ENCODE measurements at places on chromosomes 3 and 15. TPM values are rescaled to one million over a fixed set of nuclear protein-coding genes. Genes with fewer than 3 reads are reported as not detected.
A peak's percentile ranks its signal among the peaks of the same experiment; 100 is the strongest.

The KIF15 gene
- polyA plus RNA-seq, result 0.26 TPM

The SEMA3G gene
- polyA plus RNA-seq, result 19.6 TPM

The ZIC1 gene
- polyA plus RNA-seq, result not detected

The CA12 gene
- polyA plus RNA-seq, result 1.5 TPM

The IL20RB gene
- polyA plus RNA-seq, result 0.42 TPM

The CTXN2 gene
- not detected for polyA plus RNA-seq

The EPHB1 gene
- polyA plus RNA-seq, result 0.49 TPM

The KCNMB3 gene
- polyA plus RNA-seq, result 1.3 TPM

The GRAMD1C gene
- 0.49 TPM for polyA plus RNA-seq

- H3K4me3 ChIP-seq, result peak overlapping the region; percentile 79
- H3K27ac ChIP-seq, result peak overlapping the region; percentile 89
- peaks cover 20% of the 10 kb centered on the region for H3K4me1 ChIP-seq
- no peaks in the 10 kb centered on the region for H3K27me3 ChIP-seq
- no peaks in the 10 kb centered on the region for H3K36me3 ChIP-seq
Observed at GRCh38 chr3:47163169-47164006, 525 bp downstream of the SETD2 start.

DNA sequence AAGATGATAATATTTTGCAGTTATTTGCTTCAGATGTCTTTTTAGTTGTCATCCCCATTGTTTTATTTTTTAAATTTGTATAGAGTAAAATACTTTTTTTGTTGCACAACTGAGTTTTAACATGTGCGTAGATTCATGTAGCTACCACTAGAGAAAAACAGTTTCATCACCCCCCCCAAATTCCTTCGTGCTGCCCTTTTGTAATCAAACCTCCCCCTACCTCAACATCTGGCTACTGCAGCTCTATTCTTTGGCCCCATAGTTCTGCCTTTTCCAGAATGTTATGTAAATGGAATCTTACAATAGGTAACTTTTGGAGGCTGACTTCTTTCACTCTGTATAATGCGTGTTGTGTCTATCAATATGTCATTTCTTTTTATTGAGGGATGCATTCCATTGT lies 232.0 kb upstream of the RASGRP1 start:
- H3K27ac ChIP-seq, result no peak overlapping the region
- H3K27me3 ChIP-seq, result no peaks in the 10 kb centered on the region
- no peak overlapping the region for H3K4me3 ChIP-seq
- no peaks in the 10 kb centered on the region for H3K36me3 ChIP-seq
- no peaks in the 10 kb centered on the region for H3K4me1 ChIP-seq

GRCh38 chr3:59326246-59327024 lies 276.6 kb upstream of the CFAP20DC start:
- no peak for DNase-seq
- no peak overlapping the region for H3K4me3 ChIP-seq
- no peaks in the 10 kb centered on the region for H3K4me1 ChIP-seq

DNA sequence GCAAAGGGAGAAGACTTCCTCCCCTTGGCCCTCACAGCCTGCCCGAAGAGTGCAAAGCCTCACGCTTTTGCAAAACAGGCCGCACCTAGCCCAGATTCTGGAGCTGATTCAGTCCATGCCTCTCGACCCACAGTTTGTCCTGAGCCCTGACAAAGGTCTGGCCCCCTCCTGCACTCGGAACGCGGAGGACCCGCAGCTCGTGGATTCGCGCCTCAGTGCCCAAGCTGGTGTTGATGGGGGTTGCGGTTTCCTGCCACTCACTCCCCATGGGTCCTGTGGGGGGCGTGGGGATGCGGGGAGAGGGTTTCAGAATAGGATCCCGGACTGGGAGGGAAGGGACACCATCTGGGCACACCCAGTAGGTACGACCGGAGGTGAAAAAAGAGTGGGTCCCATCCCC lies 594 bp upstream of the CRABP1 start:
- H3K4me3 ChIP-seq, result no peak overlapping the region
- no peaks in the 10 kb centered on the region for H3K36me3 ChIP-seq
- DNase-seq, result no peak
- peaks cover 7% of the 10 kb centered on the region for H3K4me1 ChIP-seq
- H3K27me3 ChIP-seq, result peaks cover 40% of the 10 kb centered on the region
- H3K27ac ChIP-seq, result no peak overlapping the region

GRCh38 chr3:37183375-37183831 lies 9.0 kb upstream of the LRRFIP2 start:
- peak overlapping the region; percentile 50 for H3K27ac ChIP-seq
- H3K27me3 ChIP-seq, result no peaks in the 10 kb centered on the region
- peaks cover 28% of the 10 kb centered on the region for H3K4me1 ChIP-seq
- no peaks in the 10 kb centered on the region for H3K36me3 ChIP-seq

DNA sequence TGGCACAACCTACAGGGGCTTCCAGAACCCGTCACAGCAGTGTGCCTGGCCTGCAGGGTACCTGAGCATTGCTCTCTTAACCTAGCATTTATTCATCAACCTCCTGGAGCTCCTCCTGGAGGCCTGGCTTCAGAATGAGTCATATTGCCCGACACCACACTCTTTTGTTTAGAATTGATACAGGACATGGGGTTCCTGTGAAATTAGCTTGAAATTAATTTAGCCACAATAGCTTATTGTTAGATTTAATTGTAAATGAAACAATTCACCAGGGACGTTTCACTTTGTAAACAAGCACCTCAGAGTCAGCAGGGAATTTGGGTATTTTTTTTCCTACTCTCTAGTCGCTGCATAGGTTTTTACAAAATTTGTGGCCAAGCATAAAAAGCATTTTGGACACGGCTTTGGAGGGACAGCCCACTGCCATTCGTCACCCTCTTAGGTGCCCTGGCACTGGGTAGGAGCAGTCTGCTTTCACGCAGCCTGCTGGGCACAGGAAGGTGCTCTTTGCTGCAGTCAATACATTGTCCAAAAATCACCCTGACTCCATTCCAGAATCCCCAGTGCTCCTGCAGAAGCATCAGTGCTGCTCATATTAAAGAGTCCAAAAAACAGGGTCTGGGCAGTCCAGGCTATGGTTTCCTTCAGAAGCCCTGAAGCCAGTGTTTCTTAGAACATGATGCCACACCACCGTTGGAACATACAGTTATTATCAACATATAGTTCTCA lies 60.8 kb upstream of the MEF2A start:
- no peak overlapping the region for H3K4me3 ChIP-seq
- peaks cover 57% of the 10 kb centered on the region for H3K4me1 ChIP-seq
- DNase-seq, result no peak
- H3K36me3 ChIP-seq, result no peaks in the 10 kb centered on the region

DNA sequence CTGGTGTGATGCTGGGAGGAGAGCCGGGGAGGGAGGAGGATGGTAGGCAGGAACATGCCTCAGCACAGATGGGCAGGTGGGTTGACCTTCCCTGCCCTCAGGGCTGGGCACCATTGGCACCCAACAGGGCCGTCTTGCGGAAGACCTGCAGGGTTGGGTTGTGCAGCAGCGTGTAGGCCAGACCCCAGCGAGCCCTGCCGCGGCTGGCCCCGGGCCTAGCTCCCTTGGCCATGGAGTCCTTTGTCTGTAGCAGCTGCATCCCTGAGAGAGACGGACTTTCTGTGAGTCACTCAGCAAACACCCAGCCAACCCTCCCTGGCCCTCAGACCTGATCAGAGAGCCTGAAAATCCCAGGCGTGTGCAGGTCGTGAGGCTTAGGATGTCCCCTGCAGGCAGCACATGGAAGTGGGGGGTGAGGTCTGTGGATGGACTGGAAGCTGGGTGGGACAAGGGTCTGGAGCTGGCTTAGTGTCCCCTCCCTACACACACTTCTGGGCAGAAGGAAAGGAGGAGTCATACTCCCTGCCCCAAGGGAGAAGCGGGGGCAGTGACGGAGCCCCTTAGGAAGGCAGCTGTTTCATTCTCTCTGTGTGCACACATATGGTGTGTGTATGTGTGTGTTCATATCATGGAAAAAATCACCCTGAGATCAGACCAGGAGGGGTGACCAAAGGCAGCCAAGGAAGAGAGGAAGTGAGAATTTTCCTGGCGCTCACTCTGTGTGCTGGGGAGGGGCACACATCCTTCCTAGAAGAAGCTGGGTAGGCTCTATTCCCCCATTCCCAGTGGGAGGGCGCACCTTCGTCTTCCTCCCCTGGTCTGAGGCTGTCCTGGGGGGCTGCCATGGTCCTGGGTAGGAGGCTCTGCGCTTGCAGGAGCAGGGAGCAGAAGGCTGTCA lies 6.7 kb downstream of the ISLR start:
- peaks cover 5% of the 10 kb centered on the region for H3K36me3 ChIP-seq
- no peak overlapping the region for H3K4me3 ChIP-seq
- peaks cover 51% of the 10 kb centered on the region for H3K4me1 ChIP-seq
- no peaks in the 10 kb centered on the region for H3K27me3 ChIP-seq

DNA sequence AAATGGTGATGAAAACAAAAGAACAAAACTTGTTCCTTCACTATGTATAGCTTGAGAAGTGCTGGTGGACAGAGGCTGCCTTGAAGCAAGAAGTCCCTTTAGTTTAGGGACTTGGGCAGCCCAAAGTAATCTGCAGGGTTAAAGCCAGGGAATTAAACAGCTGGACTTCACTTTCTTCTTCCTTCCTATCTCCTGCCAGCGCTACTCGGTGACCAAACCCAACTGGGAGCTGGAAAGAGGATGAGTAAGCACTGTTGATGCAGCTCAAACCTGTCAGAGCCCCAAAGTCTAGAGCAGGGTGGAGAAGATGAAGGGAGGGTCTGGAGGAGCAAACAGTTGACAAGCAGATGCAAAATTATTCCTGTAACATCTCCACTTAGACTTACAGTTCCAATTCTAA lies 73.1 kb upstream of the FBN1 start:
- H3K4me3 ChIP-seq, result no peak overlapping the region
- no peaks in the 10 kb centered on the region for H3K27me3 ChIP-seq

DNA sequence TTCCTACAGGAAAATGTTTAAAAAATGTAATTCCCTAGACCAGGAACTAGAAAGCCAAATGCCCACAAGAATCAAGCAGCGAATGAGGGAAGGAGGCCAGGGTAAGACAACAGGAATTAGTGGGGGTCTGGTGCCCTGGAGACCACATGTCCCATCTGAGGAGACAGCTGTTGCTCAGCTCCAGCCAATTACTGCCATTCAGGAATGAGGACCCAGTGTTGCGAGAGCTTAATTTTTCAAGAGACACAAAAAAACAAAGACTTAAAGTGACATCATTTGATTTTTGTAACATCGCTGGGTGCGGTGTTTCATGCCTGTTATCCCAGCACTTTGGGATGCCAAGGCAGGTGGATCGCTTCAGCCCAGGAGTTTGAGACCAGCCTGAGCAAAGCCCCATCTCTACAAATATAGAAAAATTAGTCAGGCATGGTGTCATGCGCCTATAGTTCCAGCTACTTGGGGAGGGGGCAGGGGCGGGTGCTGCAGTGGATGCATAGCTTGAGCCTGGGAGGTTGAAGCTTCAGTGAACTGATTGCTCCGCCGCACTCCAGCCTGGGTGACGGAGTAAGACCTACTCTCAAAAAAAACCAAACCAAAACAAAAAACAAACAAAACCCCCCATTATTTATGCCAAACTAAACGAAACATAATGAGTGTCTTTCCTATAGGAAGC lies 52.8 kb upstream of the LRIG1 start:
- no peaks in the 10 kb centered on the region for H3K4me1 ChIP-seq
- no peak overlapping the region for H3K4me3 ChIP-seq

- no peak for DNase-seq
- H3K27me3 ChIP-seq, result no peaks in the 10 kb centered on the region
- H3K4me3 ChIP-seq, result no peak overlapping the region
- peaks cover 1% of the 10 kb centered on the region for H3K4me1 ChIP-seq
- peak overlapping the region; percentile 58 for H3K27ac ChIP-seq
Observed at GRCh38 chr3:69750549-69750948, 11.3 kb downstream of the MITF start.

GRCh38 chr3:156158656-156159295 lies 38.4 kb downstream of the KCNAB1 start:
- H3K4me1 ChIP-seq, result no peaks in the 10 kb centered on the region
- no peak overlapping the region for H3K4me3 ChIP-seq
- no peak for DNase-seq
- H3K27ac ChIP-seq, result no peak overlapping the region
- H3K36me3 ChIP-seq, result no peaks in the 10 kb centered on the region

- no peak for DNase-seq
- H3K27me3 ChIP-seq, result no peaks in the 10 kb centered on the region
- no peak overlapping the region for H3K4me3 ChIP-seq
Observed at GRCh38 chr15:101288905-101289513, 6.0 kb downstream of the SNRPA1 start.

DNA sequence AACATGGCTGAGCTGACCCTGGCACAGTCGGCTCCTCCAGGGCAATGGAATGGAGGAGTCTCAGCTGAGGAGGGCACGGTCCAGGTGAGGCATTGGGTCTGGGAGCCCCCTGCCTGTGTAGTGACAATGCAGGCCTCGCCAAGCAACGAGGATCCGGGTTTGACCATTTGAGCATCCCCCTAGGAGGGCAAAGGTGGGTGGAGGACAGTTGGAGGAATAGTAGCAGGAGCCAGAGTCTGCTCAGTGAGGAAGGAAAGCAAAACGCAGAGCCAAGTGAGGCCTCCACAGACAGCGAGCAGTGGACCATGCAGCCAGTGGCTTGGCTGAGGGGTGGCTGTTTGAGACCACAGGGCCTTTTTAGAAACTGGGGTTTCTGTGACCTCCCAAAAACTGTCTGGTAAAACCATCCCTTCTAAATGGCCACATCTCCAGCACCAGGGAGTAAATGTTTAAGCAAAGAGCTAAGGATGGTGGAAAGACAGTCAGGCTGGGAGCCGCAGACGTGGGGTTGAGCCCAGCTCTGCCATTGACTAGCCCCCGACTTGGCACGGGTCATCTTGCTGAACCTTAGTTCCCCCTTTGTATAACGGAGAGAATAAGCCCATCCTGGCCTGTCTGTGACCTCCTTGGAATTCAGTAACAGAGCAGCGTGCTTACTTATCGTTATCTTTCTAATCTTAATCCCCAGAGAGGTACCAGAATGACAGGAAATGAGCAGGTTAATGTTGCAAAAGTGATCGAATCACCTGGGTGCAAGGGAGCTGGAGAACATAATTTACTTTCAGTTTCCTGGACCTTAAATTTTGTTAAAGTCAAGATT lies 46.8 kb downstream of the CMTM6 start:
- H3K4me3 ChIP-seq, result no peak overlapping the region
- no peak for DNase-seq
- no peaks in the 10 kb centered on the region for H3K27me3 ChIP-seq
- H3K36me3 ChIP-seq, result no peaks in the 10 kb centered on the region

DNA sequence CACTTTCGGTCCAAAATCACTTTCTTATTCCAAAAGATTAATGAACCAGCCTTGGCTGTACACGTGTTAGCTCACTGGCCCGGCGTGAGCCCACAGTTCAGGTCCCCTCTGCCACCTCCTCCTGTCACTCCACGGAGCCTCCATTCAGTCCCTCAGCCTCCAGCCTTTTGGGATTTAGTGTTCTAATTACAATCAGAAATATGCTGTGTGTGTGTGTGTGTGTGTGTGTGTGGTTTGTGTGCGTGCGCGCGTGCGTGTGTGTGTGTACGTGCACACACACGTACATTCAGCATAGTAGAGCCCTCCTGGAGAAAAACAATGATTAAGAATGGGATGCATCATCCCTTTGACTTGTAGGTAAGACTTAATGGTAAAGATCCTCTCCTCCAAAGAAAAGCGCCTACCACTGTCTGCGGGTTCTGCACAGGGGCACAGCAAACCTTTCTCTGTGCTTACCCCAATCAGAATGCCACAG lies 801 bp downstream of the CA12 start:
- H3K27ac ChIP-seq, result no peak overlapping the region
- no peak for DNase-seq
- H3K27me3 ChIP-seq, result peaks cover 27% of the 10 kb centered on the region
- H3K4me1 ChIP-seq, result peaks cover 13% of the 10 kb centered on the region
- H3K4me3 ChIP-seq, result peak overlapping the region; percentile 49

- peaks cover 24% of the 10 kb centered on the region for H3K4me1 ChIP-seq
- H3K27me3 ChIP-seq, result no peaks in the 10 kb centered on the region
- no peak for DNase-seq
- no peak overlapping the region for H3K4me3 ChIP-seq
- peak overlapping the region; percentile 84 for H3K27ac ChIP-seq
- no peaks in the 10 kb centered on the region for H3K36me3 ChIP-seq
Observed at GRCh38 chr15:36577082-36577481, 2.3 kb upstream of the CDIN1 start.
